ENCODE measurements at places on chromosomes 1 and 21. TPM values are rescaled to one million over a fixed set of nuclear protein-coding genes. Genes with fewer than 3 reads are reported as not detected.

STUM gene
- total RNA-seq = not detected

GRCh38 chr1:239125027-239125426 is 261.3 kb upstream of the CHRM3 start:
- no peak for DNase-seq

DNA sequence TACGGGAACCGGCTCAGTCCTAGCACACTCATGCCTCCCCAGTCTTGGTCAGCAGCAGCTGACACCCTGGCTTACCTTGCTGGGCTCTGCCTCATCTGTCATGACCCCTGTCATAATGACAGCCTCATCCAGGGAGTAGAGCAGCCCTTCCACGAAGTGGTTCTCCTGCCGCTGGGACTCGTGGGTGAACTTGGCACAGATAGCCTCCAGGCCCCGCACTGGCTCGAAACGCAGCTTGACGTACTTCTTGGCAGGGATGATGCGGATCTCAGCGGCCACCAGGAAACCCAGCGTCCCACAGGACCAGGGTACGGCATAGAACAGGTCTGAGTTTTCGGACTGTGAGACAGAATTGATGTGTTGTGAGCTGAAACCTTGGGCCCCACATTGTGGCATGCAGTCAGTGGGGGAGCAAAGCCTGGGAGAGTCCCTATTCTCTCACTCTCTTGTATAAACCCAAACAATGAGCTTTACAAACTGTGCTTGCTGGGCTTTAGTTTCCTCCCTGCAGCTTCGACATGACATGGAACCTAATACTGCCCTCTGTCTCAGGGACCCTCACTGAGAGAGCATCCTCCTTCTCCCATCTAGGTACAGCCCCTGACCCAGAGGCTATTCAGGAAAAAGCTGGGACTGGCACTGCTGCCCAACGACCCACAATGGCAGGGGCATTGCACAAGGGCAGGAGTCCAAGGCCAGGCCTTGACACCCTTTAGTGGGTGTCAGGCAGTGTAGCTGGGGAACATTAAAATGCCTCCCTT is 15.5 kb downstream of the DHCR24 start:
- DNase-seq = no peak

GRCh38 chr1:183636334-183636682 is 725 bp upstream of the ARPC5 start:
- peak; percentile 61 for DNase-seq

- no peak for DNase-seq
Observed at GRCh38 chr1:160567858-160568682, 11.2 kb downstream of the CD84 start.

RIIAD1 gene
- not detected for total RNA-seq

DNA sequence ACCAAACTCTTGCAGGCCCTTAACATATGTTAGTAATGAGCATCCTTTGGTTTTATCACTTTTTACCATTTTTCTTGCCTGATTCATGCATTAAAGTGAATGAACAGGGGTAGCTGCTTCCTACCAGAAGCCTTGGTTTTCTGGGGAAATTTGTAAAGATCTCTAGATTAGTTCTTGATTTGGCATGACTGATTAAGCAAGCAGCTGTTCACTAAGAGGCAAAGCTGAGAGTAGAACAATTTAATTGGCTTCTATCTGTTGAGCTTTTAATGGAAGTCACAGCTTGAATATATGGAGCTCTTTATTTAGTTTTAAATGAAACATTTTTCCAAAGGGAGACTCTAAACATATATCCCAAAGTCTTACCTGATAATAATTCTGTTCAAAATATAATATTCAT is 23.6 kb downstream of the TLCD4 start:
- DNase-seq = no peak

- DNase-seq = no peak
Observed at GRCh38 chr1:26558685-26559048, 29.1 kb downstream of the RPS6KA1 start.

SF3B4 gene
- 24.6 TPM for total RNA-seq

GRCh38 chr1:243415663-243416408 is 160.0 kb downstream of the SDCCAG8 start:
- no peak for DNase-seq

CYP4X1 gene
- 0.07 TPM for total RNA-seq

Data from HepG2 (cell line).